ENCODE measurements at places on chromosomes 4 and X. TPM values are rescaled to one million over a fixed set of nuclear protein-coding genes. Genes with fewer than 3 reads are reported as not detected.

Gene SLC9A7
- 17.8 TPM for total RNA-seq

Gene NWD2
- total RNA-seq = not detected

Gene TMPRSS11A
- total RNA-seq = not detected

Gene MAGEB10
- total RNA-seq = not detected

Gene AIFM1
- total RNA-seq = 60.9 TPM

Gene KIT
- total RNA-seq = 0.10 TPM

Data from activated CD4-positive, alpha-beta memory T cell treated with anti-CD3 and anti-CD28 coated beads for 36 hours (primary cell).